ENCODE measurements at places on chromosomes 5 and 9.

DNA sequence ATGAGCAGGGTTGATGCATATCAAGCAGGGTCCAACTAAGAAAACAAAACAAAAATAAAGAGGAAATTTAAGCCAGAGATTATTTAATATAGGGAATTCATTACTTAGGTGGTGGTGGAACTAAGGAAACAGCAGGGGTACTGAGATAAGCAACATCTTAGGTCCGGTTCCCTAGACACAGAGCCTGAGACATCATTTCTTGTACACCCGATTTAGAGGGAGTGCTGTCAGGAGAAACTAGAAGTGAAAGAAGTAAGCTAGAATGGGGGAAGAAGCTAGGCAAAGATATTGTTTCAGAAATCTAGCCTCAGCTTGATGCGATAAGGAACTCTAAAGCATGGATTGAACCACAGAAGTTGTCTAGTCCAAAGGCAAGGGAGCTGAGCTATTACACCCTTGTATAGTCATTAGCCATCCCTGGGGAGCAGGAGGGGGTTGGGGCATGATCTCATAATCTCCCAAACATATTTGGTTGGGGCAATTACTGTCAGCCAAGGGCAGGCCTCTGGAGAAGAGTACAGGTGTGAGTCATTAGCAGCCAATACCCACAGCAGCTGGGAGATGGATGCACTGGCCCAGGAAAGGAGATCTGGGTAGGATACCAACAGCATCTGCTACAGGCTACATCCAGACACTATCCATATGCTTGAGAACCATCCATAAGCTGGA lies 194.5 kb downstream of the ARL15 start:
- no peak for DNase-seq

GRCh38 chr9:22911632-22912031 lies 465.0 kb downstream of the DMRTA1 start:
- DNase-seq: no peak

- no peak for DNase-seq
Observed at GRCh38 chr9:136052991-136053756, 41.9 kb downstream of the NACC2 start.

GRCh38 chr5:102956599-102956998 lies 163.3 kb downstream of the GIN1 start:
- DNase-seq: no peak

DNA sequence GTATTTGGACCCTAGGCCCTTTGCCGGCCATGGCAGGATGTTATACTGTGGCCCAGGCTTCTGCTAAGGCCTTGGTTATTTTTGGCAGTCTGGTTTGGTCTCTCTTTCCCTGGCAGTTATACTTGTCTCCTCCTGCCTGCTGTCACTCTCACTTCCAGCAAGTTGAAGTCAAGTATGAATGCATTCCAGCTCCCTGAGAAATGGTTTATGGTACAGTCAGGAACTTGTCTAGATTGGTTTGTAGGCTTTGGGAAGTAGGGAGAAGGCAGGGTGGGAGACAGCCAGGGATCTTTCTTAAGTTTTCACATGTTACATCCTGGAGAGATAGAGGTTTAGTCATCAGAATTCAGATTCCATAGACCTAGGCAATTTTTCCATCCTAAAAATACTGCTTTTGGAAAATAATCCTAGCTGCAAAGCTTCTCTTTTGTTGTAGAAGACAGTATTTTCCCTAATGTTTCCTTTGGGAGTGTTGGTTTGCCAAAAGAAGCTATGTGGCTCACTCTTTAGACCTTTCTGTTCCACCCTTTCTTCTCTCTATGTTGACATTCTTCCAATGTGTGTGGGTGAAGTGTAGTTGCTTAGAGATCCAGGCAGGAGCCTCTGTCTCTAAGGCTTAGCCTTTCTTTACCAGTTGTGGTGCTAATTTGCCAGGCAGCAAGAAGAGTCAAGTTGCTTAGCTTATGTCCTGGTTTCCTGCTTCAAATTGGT lies 2.5 kb upstream of the KDM3B start:
- DNase-seq: no peak

GRCh38 chr5:67015541-67016191 lies 180.9 kb downstream of the CD180 start:
- no peak for DNase-seq

DNA sequence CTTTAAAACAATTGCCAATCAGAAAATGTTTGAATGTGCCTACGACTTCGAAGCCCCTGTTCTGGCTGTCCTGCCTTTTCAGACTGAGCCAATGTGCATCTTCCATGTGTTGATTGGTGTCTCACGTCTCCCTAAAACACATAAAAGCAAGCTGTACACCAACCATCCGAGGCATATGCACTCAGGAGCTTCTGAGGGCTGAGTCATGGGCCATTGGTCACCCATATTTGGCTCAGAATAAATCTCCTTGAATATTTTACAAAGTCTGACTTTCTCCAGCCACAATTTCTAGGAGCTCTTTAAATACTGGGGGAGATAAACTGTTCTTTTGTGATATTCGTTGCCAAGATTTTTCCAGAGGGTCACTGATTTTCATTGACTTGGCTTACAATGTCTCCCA lies 53.9 kb downstream of the C9orf57 start:
- no peak for DNase-seq

DNA sequence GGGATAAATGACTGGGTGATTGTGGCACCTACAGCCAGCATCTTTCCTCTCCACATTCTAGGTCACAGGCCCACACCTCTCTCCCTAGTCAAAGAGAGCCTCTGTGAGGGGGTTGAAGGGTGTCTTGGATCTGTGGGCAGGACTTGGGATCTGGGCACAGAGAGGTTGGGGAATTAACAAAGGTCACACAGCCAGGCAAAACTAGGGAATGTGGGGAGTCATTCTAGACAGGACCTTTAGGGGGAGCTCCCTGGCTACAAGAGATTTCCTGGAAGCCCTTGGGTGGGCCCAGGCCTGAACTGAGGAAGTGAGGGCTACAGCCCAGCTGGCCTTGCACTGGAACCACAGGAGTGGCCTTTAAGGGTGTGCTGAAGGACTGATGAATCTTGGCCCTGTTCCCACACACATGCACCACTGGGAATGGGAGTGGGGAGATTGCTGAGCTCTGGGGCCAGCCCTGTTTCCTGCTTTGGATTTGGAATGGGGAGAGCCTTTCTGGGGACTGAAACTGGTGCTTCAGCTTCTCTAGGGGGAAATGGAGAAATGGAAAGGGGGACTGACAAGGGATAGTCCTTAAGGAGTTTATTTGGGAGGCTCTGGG lies 12.4 kb upstream of the CXXC5 start:
- no peak for DNase-seq

DNA sequence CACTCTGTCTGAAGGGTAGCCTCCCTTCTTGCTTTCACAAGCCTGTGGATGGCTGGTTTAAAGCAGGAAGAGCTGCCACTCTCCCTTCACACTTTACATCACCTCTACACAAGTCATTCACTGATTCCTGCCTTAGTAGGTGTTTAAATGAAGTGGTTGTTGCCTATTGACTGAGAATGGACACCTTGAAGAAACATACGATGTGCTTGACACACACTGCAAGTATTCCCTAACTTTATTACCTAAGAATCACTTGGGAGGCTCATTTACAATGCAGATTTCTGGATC lies 230.5 kb downstream of the PIK3R1 start:
- no peak for DNase-seq
